Activated CD4-positive, CD25-positive, alpha-beta regulatory T cell (primary cell): ENCODE measurements at places on chromosomes 5 and 9.

DNA sequence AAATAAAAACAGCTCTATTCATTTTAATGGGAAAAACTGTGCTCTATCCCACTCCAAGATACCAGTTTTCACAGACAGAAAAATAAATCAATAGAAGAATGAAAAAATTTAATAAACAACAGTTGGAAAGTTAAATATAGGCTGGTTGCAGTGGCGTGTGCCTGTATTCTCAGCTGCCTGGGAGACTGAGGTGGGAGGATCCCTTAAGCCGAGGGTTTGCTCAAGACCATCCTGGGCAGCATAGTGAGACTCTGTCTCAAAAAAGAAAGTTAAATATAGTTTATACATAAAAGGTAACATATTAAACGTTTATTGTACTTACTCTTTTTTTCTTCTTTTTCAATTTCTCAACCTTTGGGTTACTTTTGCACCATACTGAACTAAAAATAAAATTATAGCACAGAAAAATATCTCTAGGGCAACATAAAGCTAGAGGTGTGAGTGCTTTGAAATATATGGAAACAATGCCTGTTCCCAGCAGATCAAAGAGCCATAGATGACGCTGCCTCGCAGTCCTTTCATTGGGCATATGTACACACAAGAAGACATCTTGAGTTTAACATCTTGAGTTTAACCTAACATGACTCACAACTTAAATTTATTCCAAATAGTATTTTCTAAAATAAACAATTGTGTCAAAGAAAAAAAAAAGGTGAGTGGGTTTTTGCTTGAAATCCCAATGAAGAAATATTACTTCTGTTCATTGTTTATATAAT is 25.7 kb upstream of the KLF9 start:
- no peak for DNase-seq

DNA sequence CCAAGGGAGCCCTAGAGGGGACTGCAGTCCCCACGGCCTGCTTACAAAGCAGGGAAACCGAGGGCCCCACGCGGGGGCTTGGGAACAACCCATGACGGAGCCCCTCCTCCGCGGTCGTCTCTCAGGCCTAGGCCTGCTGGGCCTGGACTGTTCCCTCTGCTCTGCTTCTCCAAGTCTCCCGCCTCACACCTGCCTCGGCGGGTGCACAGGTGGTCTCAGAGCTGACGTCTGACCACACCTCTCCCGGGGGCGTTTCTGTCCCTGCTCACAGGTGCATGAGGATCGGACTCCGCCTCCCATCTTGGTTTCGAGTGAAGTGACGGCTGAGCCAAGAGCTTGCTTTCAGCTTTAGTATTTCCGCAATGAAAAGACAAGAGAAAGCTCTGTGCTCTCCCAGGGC is 72.1 kb downstream of the MRPL36 start:
- no peak for DNase-seq

GRCh38 chr5:26666371-26666770 is 372.0 kb downstream of the CDH9 start:
- no peak for DNase-seq

- no peak for DNase-seq
Observed at GRCh38 chr5:9555961-9556360, 10.1 kb upstream of the SEMA5A start.

DNA sequence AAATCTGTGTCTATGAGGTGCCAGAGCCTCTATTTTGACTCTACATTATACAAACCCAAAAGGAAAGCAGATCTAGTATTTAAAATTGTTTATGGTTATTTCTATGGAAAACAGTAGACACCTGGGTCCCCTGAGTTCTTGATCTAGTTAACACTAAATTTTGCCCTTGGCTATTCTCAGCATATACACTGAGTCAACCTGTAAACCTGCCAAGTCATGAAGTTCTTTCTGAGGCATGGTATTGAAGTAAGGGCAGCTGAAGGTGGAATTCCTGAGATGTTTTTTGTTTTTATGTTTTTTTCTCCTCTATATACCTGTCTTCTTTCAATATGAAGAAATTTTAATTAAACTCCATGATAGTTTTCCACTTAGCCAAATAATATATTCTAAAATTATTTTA is 120.2 kb downstream of the PDE4D start:
- no peak for DNase-seq

DNA sequence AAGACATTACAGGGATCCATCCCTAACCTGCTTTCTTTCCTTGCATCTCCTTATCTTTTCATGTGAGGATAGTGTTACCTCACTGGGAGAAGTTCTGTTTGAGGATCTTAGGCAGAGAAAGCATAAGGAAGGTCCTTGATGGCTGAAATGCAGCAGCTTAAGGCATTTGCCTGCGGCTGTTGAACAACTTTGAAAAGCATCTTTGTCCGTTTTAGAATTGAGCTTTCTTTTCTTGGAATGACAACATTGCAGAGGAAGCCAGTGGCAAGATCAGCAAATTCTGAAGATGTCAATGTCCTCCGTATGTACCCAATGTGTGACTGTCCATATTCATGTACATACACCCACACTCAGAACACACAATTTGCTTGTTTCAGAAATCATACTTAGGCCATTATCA is 436.2 kb downstream of the GABRG2 start:
- no peak for DNase-seq

GRCh38 chr9:133606708-133607025 is 2.5 kb downstream of the FAM163B start:
- DNase-seq, result no peak

GRCh38 chr5:34491251-34491620 is 164.9 kb upstream of the RAI14 start:
- no peak for DNase-seq

DNA sequence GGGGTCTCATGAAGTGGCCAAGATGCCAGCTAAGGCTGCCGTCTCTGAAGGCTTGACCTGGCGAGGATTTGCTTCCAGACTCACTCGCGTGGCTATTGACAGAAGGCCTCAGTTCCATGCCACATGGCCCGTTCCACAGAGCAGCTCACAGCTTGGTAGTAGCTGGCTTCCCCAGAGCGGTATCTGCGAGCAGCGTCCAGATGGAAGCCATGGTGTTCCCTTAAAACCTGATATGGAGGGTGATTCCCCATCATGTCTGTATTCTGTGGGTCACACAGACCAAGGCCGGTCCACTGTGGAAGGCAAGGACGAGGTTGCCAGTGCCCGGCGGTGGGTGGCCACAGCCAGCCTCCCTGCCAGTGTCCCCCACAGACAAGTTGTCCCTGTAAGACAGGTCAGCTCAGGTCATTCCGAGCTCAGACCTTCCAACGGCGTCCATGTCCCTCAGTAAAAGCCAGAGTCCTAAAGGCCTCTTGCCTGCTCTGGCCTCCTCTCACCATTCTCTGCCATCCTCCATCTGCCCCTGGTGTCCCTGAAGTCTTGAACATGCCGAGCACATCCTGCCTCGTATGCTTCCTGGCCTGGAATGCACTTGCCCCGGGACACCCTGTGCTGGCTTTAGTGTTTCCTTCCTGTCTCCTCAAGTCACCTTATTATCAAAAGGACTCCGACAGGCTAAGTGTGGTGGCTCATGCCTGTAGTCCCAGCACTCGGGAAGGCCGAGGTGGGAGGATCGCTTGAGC is 61.3 kb upstream of the LRRTM2 start:
- no peak for DNase-seq

- DNase-seq, result no peak
Observed at GRCh38 chr5:103849934-103850333, 287.3 kb upstream of the NUDT12 start.

- DNase-seq, result no peak
Observed at GRCh38 chr5:170623576-170624181, 119.9 kb downstream of the KCNIP1 start.

- DNase-seq, result no peak
Observed at GRCh38 chr5:135551593-135552447, 16.1 kb upstream of the NEUROG1 start.

GRCh38 chr9:114696814-114697544 is 15.0 kb upstream of the TEX48 start:
- peak; percentile 12 for DNase-seq

DNA sequence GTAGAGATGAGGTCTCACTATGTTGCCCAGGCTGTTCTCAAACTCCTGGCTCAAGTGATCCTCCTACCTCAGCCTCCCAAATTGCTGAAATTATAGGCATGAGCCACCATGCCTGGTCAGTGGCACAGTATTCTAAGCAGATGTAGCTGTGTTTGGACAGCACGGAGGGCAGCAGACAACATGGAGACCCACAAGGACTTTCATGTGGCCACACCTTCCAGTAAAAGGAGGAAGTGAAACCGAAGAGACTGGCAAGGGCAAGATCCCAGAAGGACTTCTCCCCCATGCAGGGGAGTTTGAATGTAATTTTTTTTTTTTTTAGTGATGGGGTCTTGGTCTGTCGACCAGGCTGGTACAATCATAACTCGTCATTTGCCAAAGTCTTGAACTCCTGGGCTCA is 172.2 kb downstream of the TRPM3 start:
- DNase-seq, result no peak

DNA sequence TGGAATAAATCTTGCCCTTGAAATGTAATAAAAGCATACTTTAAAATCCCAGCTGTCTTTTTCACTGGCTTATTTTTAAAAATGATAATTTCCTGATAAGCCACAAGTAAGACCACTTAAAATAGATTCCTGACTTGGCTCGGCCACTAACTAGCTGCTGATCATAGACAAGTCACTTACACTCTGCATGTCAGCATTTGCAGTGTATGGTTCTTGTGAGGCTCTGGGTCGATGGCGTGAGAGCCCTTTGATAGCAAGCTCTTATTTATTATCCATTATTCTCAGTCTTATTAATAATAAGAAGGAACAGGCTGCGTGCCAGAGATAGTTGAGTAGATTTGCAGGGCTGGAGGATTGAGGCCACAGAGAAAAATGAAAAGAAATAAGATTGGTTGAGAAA is 110.7 kb upstream of the IL12B start:
- no peak for DNase-seq

DNA sequence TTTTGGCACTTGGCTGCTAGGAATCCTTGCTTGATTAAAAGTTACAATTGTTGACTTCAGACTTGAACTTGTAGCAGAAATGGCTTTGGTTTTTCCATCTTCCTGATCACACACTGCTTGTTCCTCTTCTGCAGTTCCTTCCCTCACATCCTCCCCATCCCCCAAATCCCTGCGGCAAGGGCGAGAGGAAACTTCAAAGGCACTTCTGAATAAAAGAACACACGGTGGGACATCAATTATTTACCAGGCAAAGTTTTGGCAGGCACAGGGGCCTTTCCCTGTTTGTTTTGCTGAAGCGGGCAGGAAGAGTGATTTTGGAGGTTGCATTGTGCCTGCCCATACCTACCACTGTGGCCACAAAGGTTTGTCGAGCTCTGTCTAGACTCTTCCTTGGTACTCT is 260.9 kb downstream of the KIF4B start:
- DNase-seq, result no peak

DNA sequence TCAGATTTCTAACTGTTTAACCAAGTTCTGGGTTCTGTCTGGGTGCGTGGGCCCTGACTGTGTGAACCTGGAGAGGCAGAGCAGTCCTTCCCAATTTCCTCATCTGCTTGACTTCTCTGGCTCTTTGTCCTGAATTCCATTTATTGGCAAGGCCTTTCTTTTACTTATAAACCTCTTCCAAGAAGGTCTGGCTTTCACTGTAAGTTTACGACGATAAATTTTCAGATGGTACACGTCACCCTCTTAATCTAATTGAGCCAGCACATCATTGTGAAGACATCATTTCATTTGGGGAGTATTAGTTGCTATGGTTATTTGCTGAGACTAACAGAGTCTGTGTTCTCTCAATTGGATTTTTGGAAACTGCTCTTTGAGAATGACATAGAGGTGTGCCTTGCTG is 92.4 kb downstream of the ARHGAP26 start:
- no peak for DNase-seq

GRCh38 chr9:28799876-28800275 is 1226.6 kb upstream of the C9orf72 start:
- no peak for DNase-seq

- no peak for DNase-seq
Observed at GRCh38 chr5:113552137-113552536, 38.6 kb downstream of the YTHDC2 start.

GRCh38 chr9:119533504-119533903 is 164.3 kb upstream of the BRINP1 start:
- DNase-seq, result no peak

DNA sequence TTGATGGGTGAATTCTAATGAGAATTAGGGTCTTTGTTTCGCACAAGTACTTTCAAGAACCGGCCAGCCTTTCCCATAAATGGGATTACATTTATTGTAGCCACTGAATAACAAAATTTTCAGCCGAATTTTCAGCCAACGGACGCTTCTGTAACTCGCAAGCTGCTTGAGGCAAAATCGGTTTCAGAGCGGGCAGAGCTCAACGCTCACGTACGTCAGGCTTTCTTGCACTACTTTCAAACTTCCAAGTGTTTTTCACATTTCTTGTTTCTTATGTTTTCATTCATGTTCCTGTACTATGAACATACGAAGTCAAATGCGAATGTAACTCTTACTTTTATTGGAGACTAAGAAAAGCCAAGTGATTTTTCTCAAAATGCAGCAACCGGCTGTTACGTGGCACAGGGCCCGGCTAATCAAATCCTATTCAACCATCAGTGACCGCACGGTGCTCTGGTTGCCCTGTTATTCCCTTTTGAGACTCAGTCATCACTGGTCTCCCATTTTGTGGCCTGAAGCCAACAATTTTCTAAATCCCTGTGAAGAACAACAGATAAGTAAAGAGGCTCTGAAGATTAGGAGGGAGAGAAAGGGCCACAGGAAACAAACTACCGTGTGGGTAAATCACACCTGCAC is 68.5 kb downstream of the SLC28A3 start:
- DNase-seq, result no peak

DNA sequence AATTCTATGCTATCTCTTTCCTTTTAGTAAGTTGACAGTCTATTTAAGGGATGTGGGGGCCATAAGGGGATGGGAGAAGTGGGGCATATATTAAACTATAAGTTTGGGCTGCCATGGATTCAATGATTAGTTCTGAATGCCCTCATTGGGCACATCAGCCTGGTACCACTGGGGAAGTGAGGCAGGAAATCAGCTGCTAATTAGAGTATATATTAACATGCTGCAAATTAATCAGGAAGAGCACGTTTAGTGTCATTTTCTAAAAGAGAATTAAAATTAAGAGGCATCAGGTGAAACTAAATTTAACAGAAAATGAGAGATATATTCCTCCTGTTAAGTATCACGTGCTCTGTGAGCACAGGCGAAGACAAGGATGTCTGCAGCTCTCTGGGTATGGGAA is 123.0 kb upstream of the GNA14 start:
- DNase-seq, result no peak

DNA sequence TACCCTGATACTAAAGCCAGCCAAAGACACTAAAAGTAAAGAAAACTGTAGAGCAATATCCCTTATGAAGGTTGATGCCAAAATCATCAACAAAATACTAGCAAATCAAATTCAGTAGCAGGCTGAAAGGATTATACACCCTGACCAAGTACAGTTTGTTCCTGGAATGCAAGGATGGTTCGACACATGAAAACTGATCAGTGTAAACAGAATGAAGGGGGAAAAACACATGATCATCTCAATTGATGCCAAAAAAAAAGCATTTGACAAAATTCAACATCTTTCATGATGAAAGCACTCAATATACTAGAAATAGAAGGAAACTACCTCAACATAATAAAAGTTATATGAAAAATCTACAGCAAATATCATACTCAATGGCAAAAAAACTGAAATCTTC is 43.5 kb upstream of the LRRC14B start:
- no peak for DNase-seq

- no peak for DNase-seq
Observed at GRCh38 chr5:76808141-76808691, 10.6 kb upstream of the F2RL1 start.
